Transverse colon (tissue), 4 donors: ENCODE measurements at places on chromosomes 1 and 21. TPM values are rescaled to one million over a fixed set of nuclear protein-coding genes. Genes with fewer than 3 reads are reported as not detected.

Gene PPFIA4
- total RNA-seq: 0.48 TPM

Gene CELA3A
- total RNA-seq: not detected

Gene RHCE
- not detected for total RNA-seq

Gene PCP4
- not detected for total RNA-seq

Gene TDRD5
- 0.64 TPM for total RNA-seq

Gene ANGPTL3
- not detected for total RNA-seq

Gene VHLL
- total RNA-seq: not detected

DNA sequence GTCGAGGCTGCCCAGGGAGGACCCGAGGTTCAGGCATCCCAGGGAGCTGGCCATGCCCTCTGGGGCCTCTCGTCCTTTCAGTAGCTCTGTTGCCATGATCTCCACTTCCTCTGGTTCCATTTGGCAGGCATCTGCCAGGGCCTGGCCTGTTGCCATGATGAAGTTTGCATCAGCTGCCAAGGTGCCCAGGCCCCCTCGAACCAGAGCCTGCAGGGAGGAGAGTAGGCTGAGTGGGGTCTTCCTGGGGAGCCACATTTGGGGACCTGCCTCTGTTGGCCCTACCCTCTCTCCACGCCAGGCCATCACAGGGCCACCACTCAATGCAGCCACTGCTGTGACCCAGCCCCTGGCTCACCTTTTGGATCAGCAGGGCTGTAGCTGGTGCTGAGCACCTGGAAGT lies 16.4 kb upstream of the KIF21B start:
- no peak for DNase-seq
- no peaks in the 10 kb centered on the region for H3K36me3 ChIP-seq
- no peaks in the 10 kb centered on the region for H3K27me3 ChIP-seq
- no peak overlapping the region for H3K27ac ChIP-seq
- H3K4me3 ChIP-seq: no peak overlapping the region

- no peaks in the 10 kb centered on the region for H3K27me3 ChIP-seq
- H3K4me3 ChIP-seq: no peak overlapping the region
- DNase-seq: no peak
- peaks cover 11% of the 10 kb centered on the region for H3K4me1 ChIP-seq
- no peak overlapping the region for H3K27ac ChIP-seq
- H3K36me3 ChIP-seq: no peaks in the 10 kb centered on the region
Observed at GRCh38 chr1:218459450-218459849, 114.3 kb downstream of the TGFB2 start.

DNA sequence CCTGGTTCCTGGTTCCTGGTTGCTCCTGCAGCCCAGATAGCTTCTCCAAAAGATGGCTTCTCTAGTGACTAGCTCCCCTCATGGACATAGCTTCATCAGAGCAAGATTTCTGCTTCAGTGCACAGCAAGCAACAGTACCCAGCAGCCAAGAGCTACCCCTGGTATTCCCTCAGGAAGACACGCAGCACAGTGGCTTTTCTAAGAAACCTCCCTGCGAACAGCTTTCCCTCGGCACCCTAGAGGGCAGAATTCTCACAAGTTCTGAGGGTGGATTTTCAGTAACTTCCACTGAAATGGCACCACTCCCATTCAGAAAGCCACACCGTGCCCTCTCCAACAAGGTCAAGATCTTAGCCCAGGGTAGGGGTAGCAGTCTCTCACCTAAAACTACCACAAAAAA lies 128.2 kb downstream of the EIF4G3 start:
- H3K27ac ChIP-seq: no peak overlapping the region
- no peak for DNase-seq
- no peak overlapping the region for H3K4me3 ChIP-seq
- H3K36me3 ChIP-seq: no peaks in the 10 kb centered on the region
- H3K4me1 ChIP-seq: no peaks in the 10 kb centered on the region

- DNase-seq: no peak
- no peaks in the 10 kb centered on the region for H3K4me1 ChIP-seq
- H3K27ac ChIP-seq: no peak overlapping the region
- H3K4me3 ChIP-seq: no peak overlapping the region
- no peaks in the 10 kb centered on the region for H3K27me3 ChIP-seq
Observed at GRCh38 chr1:212622906-212623305, 14.3 kb downstream of the ATF3 start.

DNA sequence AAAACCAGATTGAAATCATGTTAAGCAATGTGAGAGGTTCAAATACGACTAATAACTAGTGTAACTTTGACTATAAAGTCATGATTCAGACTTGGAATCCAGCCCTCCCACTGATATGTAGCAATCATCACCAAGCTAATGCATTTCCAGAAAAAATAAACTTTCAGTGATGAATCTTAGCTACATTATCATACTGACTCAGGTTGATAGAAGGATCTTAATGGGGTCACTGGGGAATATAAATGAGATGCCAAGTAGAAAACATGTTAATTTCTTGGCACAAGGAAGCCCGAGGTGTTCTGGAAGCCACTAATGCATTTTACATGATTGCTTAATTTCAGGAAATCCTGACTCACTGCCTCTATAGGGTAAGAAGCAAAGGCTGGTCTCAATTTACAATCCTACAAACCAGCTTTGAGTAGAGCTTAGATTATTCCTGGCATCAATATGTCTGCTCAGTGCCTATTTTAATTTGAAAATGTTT lies 67.7 kb downstream of the SELENOF start:
- no peak overlapping the region for H3K4me3 ChIP-seq

GRCh38 chr1:53061123-53061858 lies 722 bp upstream of the PODN start:
- peak overlapping the region; percentile 65 for H3K4me3 ChIP-seq
- peak overlapping the region; percentile 70 for H3K27ac ChIP-seq
- peaks cover 41% of the 10 kb centered on the region for H3K27me3 ChIP-seq

- H3K4me3 ChIP-seq: no peak overlapping the region
- DNase-seq: no peak
- H3K36me3 ChIP-seq: no peaks in the 10 kb centered on the region
Observed at GRCh38 chr1:41327383-41327999, 33.7 kb upstream of the FOXO6 start.

DNA sequence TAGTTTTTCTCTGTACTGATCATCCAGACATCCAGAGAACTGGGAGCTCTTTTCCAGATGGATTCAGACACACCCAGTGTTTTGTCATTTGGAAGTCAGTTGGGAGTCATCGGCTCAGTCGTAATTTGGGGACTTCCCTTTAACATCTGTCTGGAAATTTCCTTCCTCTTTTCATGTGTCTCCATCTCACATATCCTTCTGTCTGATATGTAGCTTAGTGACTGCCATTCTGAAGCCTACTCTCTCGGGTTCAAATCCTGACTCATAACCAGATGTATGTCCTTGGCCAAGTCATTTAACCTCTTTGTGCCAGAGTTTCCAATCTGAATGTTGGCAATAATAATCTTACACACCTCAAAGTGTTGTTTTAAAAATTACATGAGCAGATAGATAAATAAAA lies 3.0 kb downstream of the MORC3 start:
- no peak overlapping the region for H3K4me3 ChIP-seq
- no peaks in the 10 kb centered on the region for H3K27me3 ChIP-seq
- no peak for DNase-seq
- H3K27ac ChIP-seq: peak overlapping the region; percentile 99
- no peaks in the 10 kb centered on the region for H3K36me3 ChIP-seq

DNA sequence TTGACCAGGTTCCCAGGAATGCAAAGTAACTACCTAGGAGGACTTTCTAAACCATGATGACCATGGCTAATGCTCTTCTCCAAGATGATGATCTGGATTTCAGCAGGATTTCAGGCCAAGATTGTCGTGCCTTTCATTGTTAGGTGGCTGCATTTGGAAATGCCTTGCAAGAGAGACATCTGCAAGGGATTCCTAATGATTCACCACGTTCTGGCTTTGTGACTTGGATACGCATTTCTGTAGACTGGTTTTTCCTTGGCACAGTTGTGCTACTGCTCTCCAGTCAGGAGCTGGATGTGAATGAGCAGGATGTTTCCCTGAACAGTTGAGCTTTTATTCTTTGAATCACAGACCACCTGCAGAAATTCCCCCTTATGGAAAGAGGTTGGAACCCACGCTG lies 212.4 kb downstream of the BACH1 start:
- no peak overlapping the region for H3K4me3 ChIP-seq
- no peaks in the 10 kb centered on the region for H3K36me3 ChIP-seq
- H3K27ac ChIP-seq: no peak overlapping the region

GRCh38 chr1:102798718-102799117 lies 309.6 kb downstream of the COL11A1 start:
- H3K4me3 ChIP-seq: no peak overlapping the region
- H3K4me1 ChIP-seq: no peaks in the 10 kb centered on the region
- no peaks in the 10 kb centered on the region for H3K36me3 ChIP-seq
- no peaks in the 10 kb centered on the region for H3K27me3 ChIP-seq
- H3K27ac ChIP-seq: no peak overlapping the region

- no peak overlapping the region for H3K27ac ChIP-seq
- H3K27me3 ChIP-seq: no peaks in the 10 kb centered on the region
- H3K4me1 ChIP-seq: peaks cover 15% of the 10 kb centered on the region
Observed at GRCh38 chr1:168246506-168246905, 20.7 kb downstream of the SFT2D2 start.

DNA sequence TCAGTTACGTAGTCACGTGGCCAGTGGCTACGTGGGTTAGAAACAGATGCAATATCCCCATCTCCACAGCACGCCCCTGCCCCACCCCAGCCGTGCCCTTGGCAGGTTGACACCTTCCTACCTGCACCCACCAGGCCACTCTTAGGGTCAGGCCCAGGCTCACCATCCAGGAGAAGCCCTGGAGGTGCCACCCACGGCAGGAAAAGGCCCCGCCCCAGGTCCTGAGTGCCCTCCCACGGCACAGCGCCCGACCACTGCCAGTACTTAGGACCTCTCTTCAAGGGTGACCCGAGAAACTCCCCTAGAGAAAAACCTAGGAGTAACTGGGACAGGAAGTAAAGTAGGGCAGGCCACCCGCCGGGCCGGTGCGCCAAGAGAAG lies 1.5 kb downstream of the C1orf35 start:
- peak overlapping the region; percentile 95 for H3K27ac ChIP-seq
- H3K4me3 ChIP-seq: peak overlapping the region; percentile 84
- peaks cover 21% of the 10 kb centered on the region for H3K36me3 ChIP-seq
- H3K4me1 ChIP-seq: peaks cover 18% of the 10 kb centered on the region
- H3K27me3 ChIP-seq: no peaks in the 10 kb centered on the region

GRCh38 chr1:93549811-93550210 lies 101.9 kb downstream of the FNBP1L start:
- peaks cover 8% of the 10 kb centered on the region for H3K36me3 ChIP-seq
- peaks cover 32% of the 10 kb centered on the region for H3K4me1 ChIP-seq
- no peak overlapping the region for H3K4me3 ChIP-seq

DNA sequence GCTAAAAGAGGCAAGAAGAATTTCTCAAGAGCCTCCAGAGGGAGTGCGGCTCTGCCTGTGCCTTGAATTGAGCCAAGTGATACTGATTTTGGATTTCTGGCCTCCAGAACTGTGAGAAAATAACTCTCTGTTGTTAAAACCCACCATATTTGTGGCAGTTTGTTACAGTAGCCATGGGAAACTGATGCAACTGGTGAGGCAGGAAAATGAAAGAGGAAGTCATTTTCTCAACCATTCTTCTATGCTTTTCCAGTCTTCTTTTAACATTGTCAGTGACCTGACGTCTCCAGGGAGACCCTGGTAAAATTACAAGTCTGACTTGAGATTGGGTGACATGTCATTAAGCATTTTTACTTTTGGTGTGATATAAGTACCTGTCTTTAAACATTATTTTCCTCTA lies 5.8 kb downstream of the OR6P1 start:
- no peaks in the 10 kb centered on the region for H3K36me3 ChIP-seq
- H3K4me1 ChIP-seq: no peaks in the 10 kb centered on the region
- DNase-seq: no peak
- H3K4me3 ChIP-seq: no peak overlapping the region

DNA sequence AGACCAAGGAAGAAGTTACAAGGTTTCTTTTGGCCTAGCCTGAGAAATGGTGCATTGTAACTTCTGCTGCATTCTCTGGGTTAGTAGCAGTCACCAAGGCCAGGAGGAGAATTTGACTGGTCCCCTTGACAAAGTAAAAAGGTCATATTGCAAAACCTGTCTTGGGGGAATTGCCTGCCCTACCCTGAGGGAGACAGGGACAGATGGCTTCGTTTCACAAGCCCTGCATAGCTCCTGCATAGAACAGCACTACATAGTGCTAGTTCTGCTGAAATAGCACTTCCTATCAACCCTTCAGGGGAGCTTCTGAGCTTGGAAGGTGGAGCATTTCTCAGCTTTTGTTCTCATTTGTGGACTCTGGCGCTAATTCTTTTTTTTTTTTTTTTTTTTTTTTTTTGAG lies 20.4 kb upstream of the AK2 start:
- no peak overlapping the region for H3K4me3 ChIP-seq
- peaks cover 4% of the 10 kb centered on the region for H3K4me1 ChIP-seq
- no peaks in the 10 kb centered on the region for H3K27me3 ChIP-seq

GRCh38 chr1:243735457-243735856 lies 114.6 kb downstream of the AKT3 start:
- DNase-seq: no peak
- no peak overlapping the region for H3K4me3 ChIP-seq
- no peaks in the 10 kb centered on the region for H3K4me1 ChIP-seq
- H3K36me3 ChIP-seq: no peaks in the 10 kb centered on the region
